ENCODE measurements at places on chromosomes 16 and 17.
A peak's percentile ranks its signal among the peaks of the same experiment; 100 is the strongest.

DNA sequence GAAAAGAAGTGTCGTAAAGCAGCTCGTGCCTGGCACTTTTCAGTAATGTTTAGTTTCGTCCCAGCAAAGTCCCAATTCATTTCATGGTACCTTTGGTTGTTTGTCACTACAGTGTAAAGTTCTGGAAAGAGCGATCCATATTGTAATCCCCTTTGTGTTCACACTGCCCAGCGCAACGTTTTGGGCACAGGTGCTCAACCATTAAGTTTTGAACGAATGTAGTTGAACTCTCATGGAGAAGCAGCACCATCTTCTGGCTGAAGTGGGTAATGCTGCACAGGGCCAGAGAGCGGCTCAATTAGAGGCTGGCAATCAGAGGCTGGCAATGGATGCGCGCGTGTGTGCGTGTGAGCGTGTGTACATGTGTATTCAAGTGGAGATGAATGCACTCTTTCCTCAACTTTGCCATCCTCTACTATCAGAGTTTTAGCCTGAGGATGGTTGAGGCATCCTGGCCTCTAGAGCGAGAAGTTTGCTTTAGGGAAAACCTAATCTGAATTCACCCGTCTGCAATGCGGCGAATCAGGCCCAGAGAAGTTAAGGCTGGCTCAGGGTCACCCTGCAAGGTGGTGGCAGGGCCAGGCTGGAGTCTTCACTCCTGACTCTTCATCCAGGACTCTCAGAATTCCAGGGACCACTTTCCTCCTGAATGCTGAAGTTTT, 29.9 kb downstream of the DYNLL2 start:
- peak; percentile 76 for DNase-seq

- DNase-seq: no peak
Observed at GRCh38 chr17:50432125-50432762, 6.2 kb downstream of the ACSF2 start.

DNA sequence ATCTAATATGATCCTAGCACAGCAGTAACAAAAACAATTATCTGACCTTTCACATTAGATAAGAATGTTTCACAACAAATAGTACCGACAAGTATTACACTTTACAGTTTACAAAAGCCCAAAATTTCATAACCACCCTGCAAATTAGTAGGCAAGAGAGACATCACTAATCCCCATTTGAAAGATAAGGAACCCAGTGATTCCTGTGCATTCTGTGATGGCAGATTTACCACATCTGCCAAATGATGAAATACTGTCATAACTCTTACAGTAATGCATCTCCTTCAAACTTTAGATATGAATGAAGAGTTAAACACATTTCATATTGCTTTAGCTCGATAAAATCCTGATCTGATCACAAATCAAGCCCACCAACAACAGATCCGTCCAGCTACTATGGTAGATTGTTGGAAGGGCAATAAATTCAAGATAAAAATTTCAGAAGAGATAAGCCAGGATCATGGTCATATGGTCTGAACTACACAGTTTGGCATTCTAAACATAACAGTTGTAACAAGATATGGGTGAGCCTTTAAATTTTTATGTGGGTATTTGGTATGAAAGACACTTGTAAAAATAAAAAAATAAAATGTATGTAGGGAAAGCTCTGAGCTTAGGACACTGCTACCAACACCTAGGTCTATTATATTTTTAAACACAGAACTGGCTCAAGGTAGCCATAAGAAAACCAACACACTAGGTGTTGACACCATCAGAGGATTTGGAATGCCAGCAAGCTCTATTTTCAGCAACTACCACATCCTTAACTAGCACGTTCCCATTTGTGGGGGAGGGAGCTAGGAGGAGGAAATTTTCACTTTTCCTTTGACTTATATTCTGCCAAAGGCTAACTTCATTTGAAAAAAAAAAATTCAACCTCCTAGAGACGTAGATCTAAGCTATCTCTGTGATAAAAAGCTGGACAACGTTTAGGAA, 9.3 kb downstream of the YWHAE start:
- DNase-seq: peak; percentile 81

- DNase-seq: peak; percentile 99
Observed at GRCh38 chr17:59786536-59787319, 79.3 kb downstream of the VMP1 start.

DNA sequence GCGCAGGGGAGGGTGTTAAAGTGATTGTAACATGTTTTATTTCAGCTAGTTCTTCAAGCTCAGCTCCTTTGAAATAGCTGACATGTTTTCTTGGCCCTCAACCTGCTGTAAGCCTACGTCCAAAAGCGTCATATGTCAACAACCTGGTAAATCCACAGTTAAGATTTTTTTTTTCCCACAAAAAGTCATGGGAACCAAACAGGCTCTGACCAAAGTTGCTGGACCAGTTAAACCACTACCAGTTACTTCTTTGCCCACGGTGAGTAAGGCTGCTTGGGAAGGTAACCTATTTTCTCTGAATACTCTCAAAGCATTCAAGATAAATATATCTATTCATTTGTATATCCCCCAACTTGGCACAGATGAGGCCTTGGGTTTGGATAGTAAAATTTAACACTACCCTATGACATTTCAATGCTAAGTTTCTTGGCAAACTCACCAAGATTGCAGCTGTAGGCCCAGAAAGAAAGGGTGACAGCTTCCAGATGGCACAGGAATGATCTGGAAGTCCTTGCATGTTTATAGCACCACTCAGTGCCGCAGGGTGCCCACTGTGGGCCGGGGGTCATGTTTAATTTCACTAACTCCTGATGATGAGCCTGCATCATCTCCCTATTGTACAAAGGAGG, 166.2 kb downstream of the XYLT1 start:
- no peak for DNase-seq

- DNase-seq: no peak
Observed at GRCh38 chr16:52705122-52705521, 158.2 kb upstream of the TOX3 start.

- no peak for DNase-seq
Observed at GRCh38 chr17:17790637-17791464, 45.9 kb downstream of the SREBF1 start.

DNA sequence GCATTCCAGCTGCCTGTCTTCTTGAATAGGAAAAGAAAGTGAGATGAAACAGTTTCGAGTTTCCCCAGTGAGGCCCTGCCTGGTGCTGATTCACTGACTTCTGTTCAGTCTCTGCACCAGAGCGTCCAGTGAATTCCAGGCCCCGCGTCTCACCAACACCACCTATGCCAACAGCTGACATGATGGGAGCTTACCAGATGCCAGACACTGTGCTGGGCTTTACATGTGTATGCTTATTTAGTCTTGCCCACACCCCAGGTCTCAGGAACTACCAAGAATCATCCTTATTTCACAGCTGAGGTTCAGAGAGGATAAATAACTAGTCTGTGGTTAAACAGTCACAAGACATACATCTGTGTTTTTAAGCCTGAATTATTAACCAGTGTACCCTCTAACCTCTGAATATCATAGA, 29.1 kb upstream of the IRX6 start:
- no peak for DNase-seq

- no peak for DNase-seq
Observed at GRCh38 chr17:4534928-4535666, 20.1 kb downstream of the MYBBP1A start.

- no peak for DNase-seq
Observed at GRCh38 chr16:13902677-13903076, 17.3 kb upstream of the ERCC4 start.

DNA sequence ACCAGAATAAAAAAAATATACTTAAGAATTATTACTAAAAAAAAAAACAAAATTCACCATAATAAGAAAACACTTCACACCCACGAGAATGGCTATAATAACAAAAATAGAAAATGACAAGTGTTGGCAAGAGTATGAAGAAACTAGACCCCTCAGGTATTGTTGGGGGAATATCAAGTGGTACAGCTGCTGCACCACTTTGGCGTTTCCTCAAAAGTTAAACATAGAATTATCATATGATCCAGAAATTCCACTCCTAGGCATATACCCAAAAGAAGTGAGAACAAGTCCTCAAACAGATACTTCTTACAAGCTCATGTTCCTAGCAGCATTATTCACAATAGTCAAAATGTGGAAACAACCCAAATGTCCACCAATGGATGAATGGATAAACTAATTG, 26.3 kb downstream of the AMFR start:
- DNase-seq: no peak

DNA sequence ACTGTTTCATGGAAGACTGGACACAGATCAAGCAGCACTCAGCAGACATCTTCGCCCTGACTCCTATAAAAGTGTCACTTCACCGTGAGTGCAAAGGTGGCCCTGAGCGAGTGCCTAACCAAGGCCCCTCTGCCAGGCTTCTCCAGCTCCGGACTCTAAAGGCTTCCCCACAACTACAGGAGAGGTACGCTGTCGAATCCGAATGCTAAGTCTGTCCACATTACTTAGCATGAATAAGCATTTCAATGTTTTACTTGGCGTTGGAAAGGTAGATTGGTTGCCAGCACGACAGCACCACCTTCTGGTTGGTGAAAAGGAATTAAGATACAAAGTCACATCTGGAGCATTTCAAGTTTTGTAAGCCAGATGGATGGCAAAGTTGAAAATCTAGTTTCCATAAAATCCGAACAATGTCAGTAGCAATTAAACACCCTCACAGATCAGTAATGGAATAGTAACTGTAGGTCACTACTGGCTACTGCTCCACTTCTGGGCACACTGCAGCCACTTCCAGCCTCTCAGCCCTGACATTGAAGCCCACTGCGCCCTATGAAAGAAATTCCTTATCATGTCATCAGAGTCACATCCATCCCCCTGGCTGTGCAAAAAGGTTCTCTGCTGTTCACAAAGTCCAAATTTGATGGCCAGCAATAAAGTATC, 100.9 kb downstream of the PARN start:
- DNase-seq: peak; percentile 69

GRCh38 chr16:79469999-79470398, 130.5 kb downstream of the MAF start:
- DNase-seq: peak; percentile 61

DNA sequence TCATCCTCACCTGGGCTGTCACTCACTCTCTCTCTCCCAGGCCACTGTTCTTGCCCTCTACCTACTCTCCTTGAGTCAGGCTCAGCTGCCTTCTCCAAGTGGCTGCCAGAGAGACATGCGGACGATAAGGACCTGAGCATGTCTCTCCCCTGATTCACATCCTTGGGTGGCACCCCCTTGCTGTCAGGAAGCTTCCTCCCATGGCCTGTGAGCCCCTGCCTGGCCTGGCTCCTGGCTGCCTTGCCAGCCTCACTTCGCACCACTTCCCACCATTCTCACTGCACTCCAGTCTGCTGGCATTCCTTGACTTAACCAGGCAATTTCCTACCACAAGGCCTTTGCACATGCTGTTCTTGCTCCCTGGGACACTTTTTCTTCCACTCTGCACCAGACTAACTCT, 2.7 kb upstream of the ALDH3A1 start:
- DNase-seq: no peak

DNA sequence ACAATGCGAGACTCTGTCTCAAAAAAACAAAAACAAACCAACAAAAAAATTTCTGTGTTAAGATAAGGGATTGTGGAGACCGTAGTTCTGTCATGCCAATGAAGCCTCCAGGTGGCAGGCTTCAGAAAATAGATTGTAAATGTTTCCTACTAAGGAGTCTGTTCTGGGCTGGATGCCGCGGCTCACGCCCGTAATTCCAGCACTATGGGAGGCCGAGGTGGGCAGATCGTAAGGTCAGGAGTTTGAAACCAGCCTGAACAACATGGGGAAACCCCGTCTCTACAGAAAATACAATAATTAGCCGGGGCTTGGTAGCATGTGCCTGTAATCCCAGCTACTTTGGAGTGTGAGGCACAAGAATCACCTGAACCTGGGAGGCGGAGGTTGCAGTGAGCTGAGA, 4.4 kb upstream of the SNX29 start:
- DNase-seq: no peak

GRCh38 chr17:73188011-73188410, 4.8 kb upstream of the COG1 start:
- no peak for DNase-seq

DNA sequence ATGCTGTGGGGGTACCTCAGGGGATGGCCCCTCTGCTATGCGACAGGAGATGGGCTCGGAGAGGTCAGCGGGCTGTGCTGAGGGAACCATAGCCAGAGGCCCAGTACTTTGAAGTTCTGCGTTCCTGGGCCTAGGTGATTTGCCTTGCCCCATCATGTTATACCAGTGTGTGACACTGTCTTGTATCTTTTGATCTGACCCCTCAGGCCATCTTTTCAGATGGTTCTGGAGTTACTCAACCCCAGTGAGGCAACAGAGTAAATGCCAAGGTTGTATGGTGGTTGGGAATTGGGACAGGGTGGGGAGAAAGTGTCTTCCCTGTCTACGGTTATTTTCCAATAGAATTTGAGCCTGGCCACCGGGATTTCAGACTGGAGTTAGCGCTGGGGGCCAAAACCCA, 8.5 kb downstream of the MSI2 start:
- no peak for DNase-seq

GRCh38 chr17:35708149-35708548, 23.3 kb upstream of the RASL10B start:
- peak; percentile 31 for DNase-seq

DNA sequence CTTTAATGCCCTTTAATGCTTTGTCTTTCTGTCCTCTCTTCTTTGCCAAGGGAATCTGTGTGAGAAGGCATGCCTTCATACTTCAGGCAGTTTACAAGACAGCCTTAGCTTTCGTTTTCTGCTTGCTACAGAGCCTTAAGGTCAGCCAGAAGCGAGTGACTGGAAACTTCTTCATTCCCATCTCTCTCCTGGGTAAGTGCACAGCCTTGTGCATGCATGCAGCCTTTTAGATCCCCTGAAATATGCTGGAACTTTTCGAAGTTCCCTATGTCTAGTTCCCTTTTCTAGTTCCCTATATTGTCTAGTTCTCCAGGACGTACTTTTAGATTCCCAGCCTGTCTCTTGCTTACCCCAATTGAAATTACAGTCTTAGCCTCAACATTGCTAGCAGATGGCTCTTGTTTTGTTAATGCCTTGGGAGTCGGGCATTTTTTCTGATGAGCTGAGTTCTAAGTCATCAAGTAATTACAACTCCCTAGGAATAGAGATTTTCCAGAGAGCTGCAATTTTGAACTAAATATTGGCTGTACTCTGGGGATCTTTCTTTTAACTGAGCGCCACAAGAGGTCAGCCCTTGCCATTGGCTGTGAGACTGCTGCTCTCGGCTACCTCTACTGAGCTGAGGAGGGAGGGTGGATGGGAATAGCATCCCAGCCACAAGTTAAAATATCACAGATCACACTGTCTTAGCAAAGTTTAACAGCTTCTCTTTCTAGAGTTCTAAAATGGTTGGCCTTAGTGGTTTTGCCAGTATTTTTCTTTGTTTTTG, 22.7 kb upstream of the PPM1D start:
- peak; percentile 90 for DNase-seq

GRCh38 chr17:65547253-65547670, 14.2 kb downstream of the AXIN2 start:
- DNase-seq: no peak

GRCh38 chr16:85328676-85329058, 216.4 kb upstream of the CIBAR2 start:
- no peak for DNase-seq

DNA sequence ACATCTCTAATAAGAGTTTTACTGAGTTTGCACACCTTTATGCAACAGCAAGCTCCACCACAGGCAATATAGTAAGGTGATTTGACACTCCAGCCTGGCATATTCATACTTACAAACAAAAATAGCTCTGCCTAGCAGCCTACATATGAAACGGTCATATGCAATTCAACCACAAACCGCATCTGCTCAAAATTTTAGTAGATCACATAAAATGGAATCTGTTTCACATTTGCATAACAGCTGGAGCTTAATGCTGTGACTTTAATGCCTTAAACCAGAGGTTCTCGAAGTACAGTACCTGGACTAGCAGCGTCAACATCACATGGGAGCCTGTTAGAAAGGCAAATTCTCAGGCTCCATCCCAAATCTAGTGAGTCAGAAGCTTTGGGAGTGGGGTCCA, 578.4 kb downstream of the CDH11 start:
- no peak for DNase-seq
